Hindlimb muscle (tissue), 1 donor: ENCODE measurements at places on chromosomes 1 and 21. TPM values are rescaled to one million over a fixed set of nuclear protein-coding genes. Genes with fewer than 3 reads are reported as not detected.

The RGS7 gene
- polyA plus RNA-seq, result not detected

DNA sequence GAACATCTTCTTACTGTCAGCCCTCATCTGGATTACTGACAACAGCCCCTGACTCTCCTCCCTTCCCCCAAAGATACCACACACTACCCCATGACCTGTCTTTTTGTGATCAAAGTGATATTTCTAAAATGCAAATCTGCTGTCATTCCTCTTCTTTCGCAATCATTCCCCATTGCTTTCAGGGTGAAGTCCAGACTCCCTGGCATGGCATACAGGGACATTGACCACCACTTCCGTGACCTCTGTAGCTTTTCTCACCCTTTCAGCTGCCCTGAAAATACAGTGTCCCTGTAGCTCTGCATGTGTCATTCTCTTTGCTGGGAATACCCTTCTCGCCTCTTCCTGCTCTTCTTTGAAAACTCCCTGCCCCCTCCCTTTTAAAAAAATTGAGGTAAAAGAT lies 4.1 kb downstream of the SERINC2 start:
- no peak for DNase-seq

The RPE65 gene
- not detected for polyA plus RNA-seq

DNA sequence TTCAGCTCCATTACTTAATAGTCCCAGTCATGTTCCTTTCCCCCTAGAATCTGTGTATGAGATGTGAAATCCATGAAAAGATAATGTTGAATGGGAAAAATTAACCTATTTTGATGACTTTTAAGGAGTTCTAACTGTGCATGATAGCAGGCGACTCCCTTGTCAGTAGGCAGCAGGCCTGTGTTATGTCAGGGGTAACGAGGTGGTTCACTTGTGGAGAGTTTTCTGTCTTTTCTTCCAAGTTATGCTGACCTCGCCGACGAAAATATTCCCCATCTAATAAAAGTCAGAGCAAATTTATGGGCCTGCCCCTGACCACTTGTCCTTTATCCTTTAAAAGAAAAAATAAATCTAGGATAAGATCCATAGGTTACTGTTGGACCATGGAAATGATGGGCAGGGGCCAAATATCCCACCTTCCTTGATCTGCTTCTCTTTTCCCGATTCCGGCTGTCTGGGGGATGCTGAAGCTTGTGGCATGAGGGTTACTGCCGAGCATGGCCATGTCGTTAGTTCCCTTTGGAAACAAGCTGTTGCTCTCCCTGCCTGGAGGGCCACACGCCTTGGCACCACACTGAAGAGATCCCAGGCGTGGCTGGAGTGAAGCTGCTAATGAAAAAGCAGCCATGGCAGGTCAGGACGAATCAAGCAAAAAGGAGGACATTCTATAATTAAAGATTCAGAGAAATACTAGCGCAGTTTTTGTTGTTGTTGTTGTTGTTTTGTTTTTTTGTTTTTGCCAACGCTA lies 93.8 kb downstream of the ROR1 start:
- no peak for DNase-seq

The GPR25 gene
- polyA plus RNA-seq, result not detected

DNA sequence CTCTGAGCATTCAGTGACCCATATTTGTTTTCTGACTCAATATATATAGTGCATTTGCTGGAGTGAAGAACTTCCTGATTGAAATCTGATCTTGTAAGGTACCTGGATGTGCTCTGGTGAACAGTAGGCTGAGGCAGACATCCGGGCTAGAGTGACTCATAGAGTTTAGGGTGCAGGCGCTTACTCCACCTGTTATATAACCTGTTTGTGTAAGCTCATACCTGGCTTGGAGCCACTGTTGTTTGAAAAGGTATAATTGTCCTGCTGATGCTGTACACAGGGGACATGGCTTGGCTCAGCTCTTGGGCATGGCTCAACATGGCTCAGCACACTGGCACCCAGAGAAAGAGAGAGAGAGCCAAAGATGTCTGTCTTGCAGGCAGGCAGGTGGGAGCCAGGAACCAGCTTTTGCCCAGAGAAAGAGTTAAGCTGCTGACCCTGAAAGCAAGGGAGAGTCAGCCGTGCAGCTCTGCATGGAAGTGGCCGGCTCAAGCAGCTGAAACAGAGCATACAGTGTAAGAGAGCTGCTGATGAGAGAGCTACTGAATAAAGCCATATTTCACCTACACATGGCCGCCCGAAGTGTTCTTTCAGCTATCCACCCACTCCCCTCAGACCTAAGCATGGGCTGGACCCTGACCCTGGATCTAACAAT lies 43.2 kb downstream of the GJA5 start:
- DNase-seq, result no peak

DNA sequence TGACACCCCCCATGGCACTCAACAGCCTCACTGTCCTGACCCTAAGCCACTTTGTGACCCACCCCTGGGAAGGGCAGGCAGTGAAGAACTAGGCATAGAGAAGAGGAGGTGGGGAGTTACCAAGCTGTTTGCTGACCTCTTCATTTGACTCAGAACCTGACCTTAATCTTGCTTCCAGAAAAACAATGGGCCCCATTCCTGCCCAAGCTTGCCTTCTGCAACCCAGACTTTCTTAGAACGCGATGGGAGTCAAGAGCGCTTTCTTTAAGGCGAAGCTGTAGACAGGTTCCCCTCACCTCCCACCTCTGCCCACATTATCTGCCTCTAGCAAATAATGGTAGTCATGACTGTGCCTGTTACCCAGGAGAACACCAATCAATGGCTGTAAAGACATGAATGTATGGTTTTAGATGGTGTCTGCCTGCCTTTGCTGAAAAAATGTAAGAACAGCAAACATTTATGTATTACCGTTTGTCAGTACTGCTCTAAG lies 8.2 kb upstream of the CBR3 start:
- DNase-seq, result no peak

GRCh38 chr1:230220478-230220877 lies 153.4 kb downstream of the GALNT2 start:
- no peak for DNase-seq
